ACHN (cell line): ENCODE measurements at places on chromosomes 5 and 9.
A peak's percentile ranks its signal among the peaks of the same experiment; 100 is the strongest.

DNA sequence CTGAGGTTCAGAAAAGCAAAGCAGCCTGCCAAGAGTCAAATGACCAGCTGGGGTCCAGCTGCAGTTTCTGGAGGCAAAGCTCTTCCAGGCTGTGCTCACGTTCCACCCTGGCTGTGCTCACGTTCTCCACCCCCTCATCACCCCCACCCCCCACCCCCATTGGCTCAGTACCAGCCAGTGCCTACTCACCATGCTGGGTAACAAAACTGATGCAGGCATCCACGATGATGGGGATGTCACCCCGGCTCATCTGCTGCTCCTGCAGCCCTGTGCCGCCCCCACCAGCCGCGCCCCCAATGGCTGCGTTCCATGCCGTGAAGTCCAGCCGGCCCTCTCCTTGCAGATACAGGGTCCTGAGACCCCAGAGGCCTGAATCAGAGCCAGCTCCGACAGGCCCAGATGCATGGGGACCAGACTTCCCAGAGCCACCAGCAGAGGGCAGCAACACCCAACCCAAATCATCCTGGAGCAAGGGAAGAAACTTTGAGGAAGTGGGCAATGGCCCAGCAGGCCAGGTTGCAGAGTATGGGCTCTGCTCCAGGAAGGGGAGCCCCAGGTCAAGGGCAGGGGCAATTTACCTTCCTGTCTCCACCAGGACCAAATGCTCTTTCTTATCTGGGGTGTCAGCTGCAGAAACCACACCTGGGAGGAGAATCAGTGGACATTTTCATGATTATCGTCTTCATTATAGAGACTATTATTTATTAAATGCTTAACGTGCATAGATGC lies 13.7 kb upstream of the FCHSD1 start:
- peak; percentile 67 for DNase-seq

GRCh38 chr5:61768692-61769281 lies 436.7 kb downstream of the ZSWIM6 start:
- peak; percentile 57 for DNase-seq

GRCh38 chr5:146947181-146947941 lies 68.8 kb upstream of the PPP2R2B start:
- DNase-seq, result peak; percentile 26

- peak; percentile 50 for DNase-seq
Measured at GRCh38 chr5:88502179-88503040, 233.8 kb upstream of the TMEM161B start.

DNA sequence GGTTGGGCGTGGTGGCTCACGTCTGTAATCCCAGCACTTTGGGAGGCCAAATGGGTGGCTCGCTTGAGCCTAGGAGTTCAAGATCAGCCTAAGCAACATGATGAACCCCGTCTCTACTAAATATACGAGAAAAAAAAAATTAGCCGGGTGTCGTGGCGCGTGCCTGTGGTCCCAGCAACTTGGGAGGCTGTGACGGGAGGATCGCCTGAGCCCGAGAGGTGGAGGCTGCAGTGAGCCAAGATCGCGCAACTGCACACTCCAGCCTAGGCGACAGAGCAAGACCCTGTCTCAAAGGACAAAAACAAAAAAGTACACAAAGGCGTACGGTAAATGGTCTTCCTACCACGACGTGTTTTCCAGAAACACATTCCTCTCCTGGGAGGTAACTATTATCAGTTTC lies 538 bp upstream of the BDP1 start:
- no peak for DNase-seq

DNA sequence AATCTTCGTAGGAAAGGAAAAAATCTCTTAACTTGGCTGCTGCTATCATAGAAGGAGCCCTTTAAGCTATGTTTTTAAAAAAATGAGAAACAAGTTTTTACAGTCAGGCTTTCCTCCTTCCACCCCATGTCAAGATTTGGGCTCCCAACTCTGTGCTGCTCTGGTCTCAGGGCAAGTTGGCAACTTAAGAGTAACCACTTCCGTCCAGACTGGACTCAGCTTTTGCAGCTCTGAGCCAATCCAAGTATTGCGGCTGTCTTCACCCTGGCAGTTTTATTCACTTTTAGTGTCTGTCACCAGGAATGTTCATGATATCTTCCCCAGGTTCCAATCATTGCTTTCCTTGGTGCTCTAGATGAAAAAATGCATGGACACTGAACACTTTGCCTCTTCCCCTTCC lies 115.9 kb upstream of the GAS1 start:
- DNase-seq, result no peak

DNA sequence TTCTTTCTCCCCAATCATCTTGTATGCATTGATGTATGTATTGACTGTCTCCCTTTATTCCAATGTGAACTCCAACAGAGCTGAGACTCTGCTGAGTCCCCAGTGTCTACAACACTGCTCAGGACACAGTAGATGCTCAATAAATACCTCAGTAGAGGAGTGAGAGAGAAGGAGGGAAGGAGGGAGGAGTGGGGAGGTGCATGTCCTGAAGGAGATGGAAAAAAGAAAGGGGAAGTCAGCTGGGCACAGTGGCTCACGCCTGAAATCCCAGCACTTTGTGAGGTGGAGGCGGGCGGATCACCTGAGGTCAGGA lies 2.9 kb upstream of the PHF2 start:
- no peak for DNase-seq

- DNase-seq, result peak; percentile 62
Measured at GRCh38 chr5:55344392-55344992, 36.7 kb downstream of the MTREX start.

DNA sequence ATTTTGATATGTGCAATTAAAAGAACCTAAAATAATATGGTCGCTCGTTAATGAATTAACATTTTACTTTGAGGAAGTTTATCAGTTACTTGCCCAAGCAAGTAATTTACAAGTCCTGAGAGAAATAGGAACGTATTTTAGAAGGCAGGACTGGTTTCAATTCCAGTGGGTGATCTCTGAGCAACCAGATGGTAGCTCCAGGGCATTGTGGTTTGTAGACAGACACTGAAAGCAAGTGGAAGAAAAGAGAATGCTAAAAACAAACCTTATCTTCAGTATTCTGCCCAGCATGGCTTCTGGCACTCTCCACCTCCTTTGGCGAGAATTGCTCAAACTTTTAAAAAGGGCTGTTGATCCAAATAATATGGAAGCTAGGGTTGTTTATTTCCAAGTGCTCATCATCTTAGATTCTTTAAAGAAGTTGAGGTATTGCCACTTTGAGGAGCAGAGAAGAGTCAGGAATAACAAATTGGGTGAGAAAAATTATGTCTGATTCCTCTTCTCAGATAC lies 31.8 kb upstream of the ERAP2 start:
- DNase-seq, result no peak

DNA sequence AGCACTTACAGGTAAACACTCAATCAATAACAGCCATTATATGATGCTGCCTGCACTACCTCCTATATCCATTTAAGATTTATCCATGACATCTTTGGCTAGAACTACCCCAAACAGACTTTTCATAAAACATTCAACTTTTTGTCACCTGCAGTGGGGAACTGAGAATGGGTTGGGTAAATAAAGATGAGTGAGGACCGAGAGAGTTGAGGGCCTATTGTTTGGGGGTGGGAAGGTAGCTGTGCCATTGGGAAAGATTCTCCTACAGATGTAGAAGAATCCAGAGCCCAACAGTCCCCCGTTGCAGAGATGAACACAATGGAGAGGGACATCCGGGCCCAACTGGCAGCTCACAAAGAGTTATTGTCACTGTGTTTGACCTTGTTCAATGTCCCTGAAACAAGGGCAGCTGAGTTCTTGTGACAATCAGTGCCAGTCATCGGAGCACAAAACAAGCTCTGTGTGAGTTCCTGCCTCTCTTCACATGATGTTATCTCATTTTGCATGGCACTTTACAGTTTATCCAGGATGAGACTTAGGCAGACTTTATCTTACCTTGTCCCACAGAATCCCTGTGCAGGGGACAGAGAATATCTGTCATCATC lies 11.5 kb upstream of the SLC31A2 start:
- DNase-seq, result no peak

DNA sequence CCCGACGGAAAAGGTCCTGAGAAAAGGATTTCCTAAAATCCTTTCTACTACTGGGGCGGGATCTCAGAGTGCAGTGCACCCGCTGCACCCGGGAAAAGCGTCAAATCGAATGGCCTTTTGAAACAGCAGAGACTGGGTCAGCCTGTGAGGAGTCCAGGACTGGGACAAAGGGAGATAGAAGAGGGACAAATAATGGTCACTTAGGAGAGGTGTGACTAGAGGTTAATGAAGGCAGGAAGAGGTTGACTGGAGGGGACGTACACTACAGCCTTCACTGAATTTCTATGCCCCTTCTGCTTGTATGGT lies 1.5 kb downstream of the PLPPR1 start:
- DNase-seq, result no peak

DNA sequence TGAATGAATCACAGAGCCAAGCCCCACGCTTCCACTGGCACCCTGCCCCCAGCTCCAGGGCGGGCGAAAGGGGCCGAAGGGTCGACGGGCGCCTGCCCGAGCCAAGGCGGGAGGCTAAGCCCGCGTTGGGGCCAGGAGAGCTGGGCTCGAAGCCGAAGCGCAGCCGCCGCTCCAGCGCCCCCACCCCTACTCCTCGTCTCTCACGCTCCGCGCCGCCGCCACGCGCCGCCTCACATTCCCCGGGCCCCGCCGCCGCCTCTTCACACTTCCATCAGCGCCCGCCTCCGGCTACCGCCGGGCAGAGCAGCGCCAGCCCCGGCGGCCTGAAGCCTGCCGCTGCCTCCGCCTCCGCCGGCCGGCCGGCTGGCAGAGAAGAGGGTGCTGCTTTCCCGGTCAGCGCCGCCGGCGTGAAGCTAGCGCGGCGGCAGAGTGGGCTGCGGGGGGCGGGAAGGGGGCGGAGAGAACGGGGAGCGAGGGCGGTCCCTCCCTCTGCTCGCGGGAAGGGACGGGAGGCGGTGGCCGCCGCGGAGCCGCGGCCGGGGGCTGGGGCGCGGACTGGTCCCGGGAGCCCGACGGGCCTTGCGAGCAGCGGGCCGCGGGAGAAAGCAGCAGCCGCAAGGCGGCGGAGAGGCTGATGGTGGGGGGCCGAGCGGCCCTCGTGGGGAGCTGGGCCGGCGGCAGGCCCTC lies at the start of gene HOMER1:
Gene HOMER1, minus strand, starts transcription at position 431 of the 687 bp plus-strand sequence. CDS start 1,360 bp downstream, outside the sequence.
- peak; percentile 75 for DNase-seq

DNA sequence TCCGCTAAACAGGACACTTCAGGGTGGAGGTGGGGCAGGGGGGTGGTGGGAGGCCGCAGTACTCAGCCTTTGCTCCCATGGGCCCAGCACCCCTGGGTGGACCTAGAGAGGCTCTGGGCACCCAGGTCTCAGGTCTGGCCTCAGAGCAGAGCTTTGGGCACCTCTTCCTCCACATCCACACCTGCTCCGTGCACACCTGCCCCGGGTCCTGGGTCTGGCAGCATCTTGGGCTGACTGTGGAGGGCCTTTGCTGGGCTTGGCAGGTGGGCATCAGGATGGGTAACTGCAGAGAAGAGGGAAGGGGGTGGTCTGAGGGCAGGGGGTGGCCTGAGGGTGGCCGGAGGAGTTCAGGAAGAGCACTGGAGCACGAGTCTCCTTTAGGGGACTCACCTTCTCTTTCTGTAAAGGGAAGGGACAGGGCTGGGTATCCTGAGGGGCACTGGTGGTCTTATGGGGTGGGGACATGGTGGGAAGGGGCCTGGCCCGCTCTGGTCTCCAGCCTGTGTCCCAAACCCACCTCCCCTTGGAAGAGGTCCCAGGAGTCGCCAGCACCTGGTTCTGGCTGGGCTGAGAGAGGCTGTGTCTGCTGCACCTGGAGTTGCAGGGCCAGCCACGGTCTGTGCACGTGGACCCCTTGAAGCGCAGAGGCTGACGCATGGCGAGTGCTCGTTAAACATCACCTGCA lies 106.7 kb upstream of the IER5L start:
- no peak for DNase-seq

- DNase-seq, result no peak
Measured at GRCh38 chr9:124973807-124974206, 32.9 kb upstream of the GOLGA1 start.

DNA sequence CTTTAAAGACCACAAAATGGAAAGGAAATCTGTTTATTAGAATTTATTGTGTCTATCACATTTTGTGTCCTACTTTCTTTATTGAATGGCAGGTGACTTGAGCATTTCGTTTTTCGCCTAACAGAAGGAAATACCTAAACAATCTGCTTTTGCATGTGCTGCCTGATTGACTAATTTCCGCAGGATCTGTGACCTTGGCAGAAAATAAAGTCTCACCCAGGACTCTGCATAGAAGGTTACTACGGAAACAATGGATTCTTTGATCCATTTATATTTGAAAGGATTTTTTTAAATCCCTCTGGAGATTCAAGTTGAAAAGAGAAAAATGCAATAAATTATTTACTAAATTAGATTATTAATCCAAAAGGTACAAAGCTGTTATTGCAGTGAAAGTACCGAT lies 61.0 kb upstream of the CAST start:
- no peak for DNase-seq

DNA sequence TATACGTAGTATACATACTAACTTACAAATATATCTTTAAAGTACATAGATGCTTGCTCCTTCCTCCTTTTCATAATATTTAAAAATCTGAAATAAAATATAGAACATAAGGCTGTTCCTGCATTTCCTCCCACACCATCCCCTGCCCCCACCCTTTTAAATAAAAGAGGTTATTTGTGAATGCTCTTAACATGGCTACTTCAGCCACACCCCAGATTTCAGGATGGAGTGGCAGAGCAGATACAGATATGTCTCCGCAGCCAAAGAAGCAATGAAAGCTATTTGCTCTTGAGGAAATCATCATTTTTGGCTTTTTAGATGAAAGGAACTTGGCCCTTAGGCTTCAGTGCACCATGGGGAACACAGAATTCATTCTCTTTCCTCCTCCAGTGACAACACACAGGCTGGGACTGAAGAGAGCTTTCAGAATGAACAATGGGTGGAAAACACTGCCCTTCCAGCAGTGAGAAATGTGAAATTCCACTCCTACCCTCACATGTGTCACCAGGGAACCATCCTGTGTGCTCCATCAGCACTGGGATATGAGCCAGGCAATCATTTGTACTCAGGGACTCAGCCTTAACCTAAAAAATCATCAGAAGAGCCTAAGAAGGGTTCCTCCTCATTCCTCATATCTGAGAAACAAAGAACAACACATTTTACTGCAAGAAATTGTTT lies 134.3 kb downstream of the PPP2R2B start:
- no peak for DNase-seq

GRCh38 chr5:170168002-170168401 lies 62.3 kb downstream of the FOXI1 start:
- DNase-seq, result no peak

DNA sequence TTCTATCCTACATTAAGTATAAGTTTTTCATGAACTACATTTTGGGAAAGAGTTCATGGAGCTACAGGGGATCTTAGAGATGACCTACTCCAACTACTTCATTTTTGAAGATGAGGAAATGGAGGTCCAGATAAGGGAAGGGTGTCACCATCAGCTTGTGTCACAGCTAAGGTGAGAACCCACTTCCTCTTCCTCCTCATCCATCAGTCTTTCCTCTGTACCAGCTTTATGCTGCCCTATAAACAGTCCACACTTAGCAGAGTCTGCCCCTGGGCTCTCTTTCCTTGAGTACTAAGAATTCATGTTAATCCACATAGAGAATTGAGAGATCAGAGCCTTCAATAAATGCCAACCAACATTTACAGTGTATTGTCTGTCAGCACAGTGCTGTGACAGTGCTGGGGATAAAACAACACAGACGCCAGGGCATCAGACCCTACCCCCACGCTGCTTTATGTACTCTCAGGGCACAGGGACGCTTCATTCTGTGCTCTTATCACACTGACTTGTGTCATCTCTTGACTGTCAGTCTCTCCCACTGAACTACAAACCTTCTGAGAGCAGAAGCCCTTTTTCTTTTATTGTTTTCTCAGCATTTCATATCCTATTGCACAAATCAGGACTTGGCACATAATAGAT lies 22.1 kb downstream of the ADRB2 start:
- no peak for DNase-seq
